ENCODE measurements at places on chromosomes 2 and 18.
A peak's percentile ranks its signal among the peaks of the same experiment; 100 is the strongest.

GRCh38 chr2:219722276-219722879 lies 94.9 kb downstream of the SLC4A3 start:
- no peak for DNase-seq

DNA sequence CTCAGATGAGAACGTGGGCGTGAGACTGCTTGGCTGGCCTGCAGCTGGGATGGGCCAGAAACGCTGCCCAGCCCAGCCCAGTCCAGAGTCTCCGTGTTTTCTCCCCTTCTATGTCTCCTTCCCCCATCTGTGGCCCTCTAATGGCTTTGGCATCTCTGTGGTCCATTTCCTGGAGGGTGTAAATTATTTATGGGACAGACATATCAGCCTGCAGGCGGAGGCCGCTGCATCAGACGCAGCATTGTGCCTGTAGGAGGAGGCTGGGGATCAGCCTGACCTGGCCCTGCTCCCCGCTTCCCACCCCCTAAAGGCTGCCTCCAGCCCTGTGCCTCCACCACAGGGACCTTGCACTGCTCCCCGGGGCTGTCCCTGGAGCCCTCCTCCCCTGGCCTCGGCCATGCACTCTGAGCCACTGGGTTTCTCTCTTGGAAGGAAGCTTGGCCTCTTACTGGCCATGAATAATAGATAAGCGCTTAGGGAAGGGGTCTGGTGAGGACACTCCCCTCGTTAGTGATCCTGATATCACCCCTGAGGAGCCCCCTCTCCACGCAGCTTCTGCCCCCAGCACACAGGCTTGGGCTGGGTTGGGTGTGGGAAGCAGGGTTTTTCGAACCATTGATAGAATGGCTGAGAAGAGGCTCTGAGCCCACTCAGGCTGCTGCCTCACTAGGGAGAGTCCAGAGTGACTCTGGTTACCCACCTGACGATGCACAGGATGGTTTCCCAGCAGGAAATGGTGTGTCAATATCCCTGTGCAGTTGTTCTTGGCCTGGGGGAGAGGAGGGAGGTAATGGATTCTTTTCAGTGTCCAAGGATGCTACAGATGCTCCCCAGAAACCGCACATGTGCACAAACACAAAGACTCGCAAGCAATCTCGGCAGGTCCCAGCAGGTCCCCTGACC lies 185.5 kb downstream of the MYCN start:
- DNase-seq, result no peak

- DNase-seq, result no peak
These were observed 111.3 kb upstream of the NDUFV2 start for GRCh38 chr18:8991155-8991554.

GRCh38 chr2:142901780-142902179 lies 24.3 kb downstream of the KYNU start:
- DNase-seq, result no peak

- no peak for DNase-seq
These were observed 10.9 kb downstream of the CCDC68 start for GRCh38 chr18:54948350-54948837.

GRCh38 chr2:42809819-42810120 lies 17.4 kb upstream of the HAAO start:
- DNase-seq, result peak; percentile 93

- DNase-seq, result no peak
These were observed 61.3 kb downstream of the ALPK2 start for GRCh38 chr18:58567453-58568196.

GRCh38 chr2:232466221-232466620 lies 10.3 kb downstream of the ALPI start:
- DNase-seq, result no peak

DNA sequence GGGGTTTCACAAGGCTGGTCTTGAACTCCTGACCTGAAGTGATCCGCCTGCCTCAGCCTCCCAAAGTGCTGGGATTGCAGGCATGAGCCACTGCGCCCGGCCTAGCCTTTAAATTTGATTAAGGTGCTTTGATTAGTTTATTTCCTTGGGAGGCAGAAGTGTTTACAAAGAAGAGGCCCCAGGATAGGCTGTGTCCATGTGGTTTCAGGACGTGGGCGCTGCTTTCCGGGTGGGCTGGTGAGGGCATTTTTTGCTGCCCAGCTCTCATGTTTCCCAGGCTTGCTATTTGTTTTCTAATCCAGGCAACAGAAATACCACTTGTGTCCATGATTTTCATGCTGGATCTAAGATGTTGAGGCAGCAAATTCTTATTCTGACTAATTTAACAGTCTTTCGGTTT lies 124.2 kb downstream of the SH3RF3 start:
- no peak for DNase-seq

DNA sequence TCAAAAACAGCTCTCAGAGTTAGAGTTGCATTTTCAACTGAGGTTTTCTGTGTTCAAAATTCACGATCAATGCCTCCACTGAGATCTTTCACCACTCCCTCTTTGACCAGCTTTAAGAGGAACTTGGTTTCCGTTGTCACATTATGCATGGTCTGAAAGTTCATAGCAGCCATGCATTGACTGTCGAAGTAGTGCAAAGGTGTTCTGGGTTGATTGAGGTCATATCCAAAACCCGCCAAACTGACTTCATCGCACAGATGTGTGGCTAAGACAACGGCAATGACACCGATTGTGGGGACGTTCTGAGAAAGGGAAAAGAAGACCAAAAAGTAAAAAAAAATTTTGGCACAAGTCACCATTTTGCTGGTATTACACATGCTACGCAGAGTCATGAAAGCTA lies 48.7 kb downstream of the ST3GAL5 start:
- no peak for DNase-seq

DNA sequence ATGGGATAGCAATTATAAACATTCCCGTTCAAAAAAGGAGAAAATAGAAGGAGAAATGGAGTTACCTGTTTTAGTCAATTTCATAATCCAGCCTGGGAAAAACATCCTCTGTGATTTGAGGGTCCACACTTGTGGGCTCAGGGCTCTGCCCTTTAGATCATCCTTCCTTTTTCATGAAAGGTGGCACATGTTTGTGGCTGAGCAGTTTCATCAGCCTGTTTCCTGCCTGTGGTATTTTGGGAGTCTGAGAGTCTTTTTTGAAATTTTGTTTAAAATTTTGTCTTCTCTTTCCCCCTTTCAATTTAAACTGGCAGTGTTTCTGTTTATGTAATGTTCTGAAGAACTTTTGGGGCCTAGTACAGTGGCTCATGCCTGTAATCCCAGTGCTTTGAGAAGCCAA lies 84.0 kb downstream of the KIAA1328 start:
- DNase-seq, result no peak

- DNase-seq, result no peak
These were observed 179.3 kb upstream of the MGAT5 start for GRCh38 chr2:134074619-134075018.

- DNase-seq, result no peak
These were observed 36.8 kb upstream of the WIPF1 start for GRCh38 chr2:174634130-174635014.

DNA sequence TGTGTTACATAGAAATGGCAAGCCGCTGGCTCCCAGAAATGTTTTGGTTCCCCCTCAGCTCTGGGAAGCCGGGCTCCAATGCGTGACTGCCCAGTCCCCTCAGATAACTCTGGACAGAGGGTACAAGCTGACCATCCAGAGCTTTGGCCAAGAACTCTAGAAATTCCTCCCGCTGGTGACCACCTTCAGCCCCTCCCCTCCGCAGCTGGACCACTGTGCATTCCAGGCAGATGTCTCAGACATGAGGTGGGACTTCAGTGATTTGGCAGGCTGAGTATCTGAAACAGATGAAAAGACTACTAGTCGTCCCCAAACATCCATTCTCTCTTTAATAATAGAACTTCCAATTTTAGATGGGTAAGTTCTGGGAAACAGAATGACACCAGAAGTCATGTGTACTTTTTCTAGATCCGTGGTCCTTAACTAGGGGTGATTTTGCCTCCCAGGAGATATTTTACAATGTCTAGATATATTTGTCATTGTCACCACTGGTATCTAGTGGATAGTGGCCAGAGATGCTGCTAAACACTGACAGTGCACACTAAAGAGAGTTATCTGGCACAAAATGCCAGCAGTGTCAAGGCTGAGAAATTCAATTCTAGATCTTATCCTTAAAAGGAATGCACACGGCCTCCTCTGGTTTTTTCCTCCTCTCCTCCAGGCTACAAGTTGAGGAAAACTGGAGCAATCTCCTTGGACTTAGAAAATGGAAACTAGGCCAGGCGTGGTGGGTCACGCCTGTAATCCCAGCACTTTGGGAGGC lies 294.3 kb downstream of the SRBD1 start:
- DNase-seq, result no peak

GRCh38 chr18:2932247-2933181 lies 80.4 kb downstream of the LPIN2 start:
- DNase-seq, result no peak

DNA sequence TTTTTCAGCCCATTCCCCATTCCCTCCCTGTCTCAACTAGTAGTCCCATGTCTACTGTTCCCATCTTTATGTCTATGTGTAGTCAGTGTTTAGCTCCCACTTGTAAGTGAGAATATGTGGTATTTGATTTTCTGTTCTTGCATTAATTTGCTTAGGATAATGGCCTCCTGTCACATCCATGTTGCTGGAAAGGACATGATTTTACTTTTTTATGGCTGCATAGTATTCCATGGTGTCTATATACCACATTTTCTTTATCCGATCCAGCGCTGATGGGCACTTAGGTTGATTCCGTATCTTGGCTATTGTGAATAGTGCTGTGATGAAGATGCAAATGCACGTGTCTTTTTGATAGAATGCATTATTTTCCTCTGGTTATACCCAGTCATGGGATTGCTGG lies 21.7 kb upstream of the ITGA6 start:
- DNase-seq, result no peak

DNA sequence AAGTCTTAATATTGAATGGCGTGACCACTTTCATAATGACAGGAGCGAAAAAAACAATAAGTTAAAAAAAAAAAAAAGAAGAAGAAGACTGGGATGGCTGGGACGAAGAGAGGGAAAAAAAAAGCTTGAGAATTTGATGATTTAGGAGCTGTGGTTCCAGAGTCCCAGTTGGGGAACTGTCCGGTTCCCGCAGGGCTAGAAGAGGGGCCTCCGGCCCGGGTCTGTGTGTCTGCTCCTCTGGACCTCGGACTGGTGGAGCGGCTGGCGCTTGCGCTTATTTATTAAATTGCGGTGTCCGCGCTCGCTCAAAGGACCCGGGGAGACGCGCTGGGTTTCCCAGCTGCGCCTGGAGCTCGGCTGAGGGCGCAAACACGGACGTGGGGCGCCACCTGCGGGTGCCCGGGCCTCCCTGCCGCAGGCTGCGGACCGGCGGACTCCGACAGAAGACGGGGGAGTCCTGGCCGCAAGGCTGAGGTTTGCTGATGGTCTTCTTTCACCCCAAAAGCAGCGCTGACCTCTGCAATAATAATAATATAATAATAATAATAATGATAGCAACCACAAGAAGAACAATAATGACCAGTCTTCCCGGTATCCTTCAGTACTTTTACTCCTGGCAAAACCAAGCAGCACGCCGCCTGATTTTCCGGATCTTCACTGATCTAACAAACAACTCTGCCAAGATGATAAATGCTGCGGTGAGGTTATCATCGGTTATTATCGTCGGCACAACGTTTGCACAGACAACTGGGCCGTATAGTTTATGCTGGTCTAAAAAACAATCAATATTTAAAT lies at the start of gene CBLN2:
CBLN2 (minus strand) TSS at position 251 of the 795 bp plus-strand sequence. CDS start 2,182 bp downstream, outside the sequence.
- peak; percentile 40 for DNase-seq
